ENCODE measurements at places on chromosomes 4 and X. TPM values are rescaled to one million over a fixed set of nuclear protein-coding genes. Genes with fewer than 3 reads are reported as not detected.

Gene RNF150
- 31.6 TPM for total RNA-seq

Gene SLC6A8
- total RNA-seq: 22.8 TPM

Gene PRKX
- total RNA-seq: 14.1 TPM

Gene ADH6
- total RNA-seq: not detected

Gene PABPC1L2B
- 0.92 TPM for total RNA-seq

All from diencephalon (tissue), 1 donor.